ENCODE measurements at places on chromosomes 6 and 20. TPM values are rescaled to one million over a fixed set of nuclear protein-coding genes. Genes with fewer than 3 reads are reported as not detected.

Gene TBX18
- total RNA-seq: not detected

DNA sequence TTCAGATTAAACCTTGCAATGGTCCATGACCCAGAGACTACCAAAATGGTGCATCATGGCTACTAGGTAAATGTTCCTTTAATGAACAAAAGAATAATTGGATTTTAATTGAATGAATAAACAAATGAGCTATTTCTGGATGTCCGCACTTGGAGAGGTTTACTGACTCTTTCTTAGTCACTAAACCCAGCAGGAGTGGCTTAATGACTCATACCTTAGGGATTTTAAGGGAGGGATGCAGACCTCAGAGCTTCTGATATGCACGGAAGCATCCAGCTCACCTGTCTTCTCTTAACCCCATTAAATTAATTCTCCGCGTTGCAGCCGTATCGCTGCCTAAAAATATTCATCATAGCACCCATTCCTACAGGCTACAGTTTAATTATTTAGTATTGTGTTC is 970.0 kb upstream of the SLC35B3 start:
- no peaks in the 10 kb centered on the region for H3K27me3 ChIP-seq
- peak overlapping the region; percentile 38 for H3K4me3 ChIP-seq
- DNase-seq: peak; percentile 95
- H3K27ac ChIP-seq: peak overlapping the region; percentile 97

GRCh38 chr20:17525650-17526049 is 5.5 kb downstream of the BFSP1 start:
- H3K27ac ChIP-seq: no peak overlapping the region
- peaks cover 4% of the 10 kb centered on the region for H3K4me1 ChIP-seq
- H3K27me3 ChIP-seq: no peaks in the 10 kb centered on the region
- H3K4me3 ChIP-seq: no peak overlapping the region
- DNase-seq: peak; percentile 56

Gene FRMD1
- total RNA-seq: not detected

DNA sequence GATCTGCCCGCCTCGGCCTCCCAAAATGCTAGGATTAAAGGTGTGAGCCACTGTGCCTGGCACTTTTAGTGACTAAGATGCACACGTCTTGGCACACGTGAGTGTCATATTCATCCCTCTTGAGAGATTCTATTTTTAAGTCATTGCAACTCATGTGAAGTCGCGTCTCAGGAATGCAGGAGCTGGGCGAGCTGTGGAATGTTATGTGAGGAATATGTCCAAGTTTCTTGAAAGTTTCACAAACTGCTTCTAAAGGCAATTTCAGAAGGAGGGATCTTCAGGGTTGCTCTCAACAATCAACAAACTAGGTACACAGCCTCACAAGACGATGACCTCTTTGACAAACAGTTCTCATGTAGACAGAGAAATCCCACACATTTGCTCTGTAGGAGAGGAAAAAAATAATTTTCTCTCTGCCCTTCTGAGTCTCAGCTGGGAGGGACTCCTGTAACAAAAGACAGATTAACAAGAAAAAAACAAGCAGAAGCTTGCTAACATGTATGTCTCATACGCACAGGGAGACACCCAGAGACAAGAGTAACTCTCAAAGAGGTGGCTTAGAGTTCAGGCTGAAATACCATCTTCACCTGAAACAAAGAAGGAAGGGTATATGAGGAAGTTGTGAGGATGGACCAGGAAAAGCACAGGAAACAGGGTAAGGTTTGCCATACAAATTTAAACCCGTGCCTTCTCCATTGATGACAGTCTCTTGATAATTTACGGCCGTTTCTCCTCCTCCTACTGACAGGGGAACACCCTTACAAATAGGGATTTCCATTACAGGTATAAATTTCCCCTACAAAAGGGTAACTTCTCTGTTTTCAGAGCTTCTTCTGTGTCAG is 45.3 kb upstream of the FAM50B start:
- no peaks in the 10 kb centered on the region for H3K27me3 ChIP-seq
- no peak overlapping the region for H3K4me3 ChIP-seq
- H3K4me1 ChIP-seq: peaks cover 51% of the 10 kb centered on the region
- peak overlapping the region; percentile 39 for H3K27ac ChIP-seq
- DNase-seq: peak; percentile 78
- H3K36me3 ChIP-seq: no peaks in the 10 kb centered on the region

- H3K4me1 ChIP-seq: no peaks in the 10 kb centered on the region
- H3K36me3 ChIP-seq: no peaks in the 10 kb centered on the region
- peak; percentile 28 for DNase-seq
- H3K4me3 ChIP-seq: peak overlapping the region; percentile 67
- H3K27ac ChIP-seq: peak overlapping the region; percentile 47
- H3K27me3 ChIP-seq: no peaks in the 10 kb centered on the region
Observed at GRCh38 chr6:27829453-27830211, 82.6 kb downstream of the OR2B2 start.

Gene CBFA2T2
- total RNA-seq: 9.7 TPM

Gene LIN28B
- 0.11 TPM for total RNA-seq

DNA sequence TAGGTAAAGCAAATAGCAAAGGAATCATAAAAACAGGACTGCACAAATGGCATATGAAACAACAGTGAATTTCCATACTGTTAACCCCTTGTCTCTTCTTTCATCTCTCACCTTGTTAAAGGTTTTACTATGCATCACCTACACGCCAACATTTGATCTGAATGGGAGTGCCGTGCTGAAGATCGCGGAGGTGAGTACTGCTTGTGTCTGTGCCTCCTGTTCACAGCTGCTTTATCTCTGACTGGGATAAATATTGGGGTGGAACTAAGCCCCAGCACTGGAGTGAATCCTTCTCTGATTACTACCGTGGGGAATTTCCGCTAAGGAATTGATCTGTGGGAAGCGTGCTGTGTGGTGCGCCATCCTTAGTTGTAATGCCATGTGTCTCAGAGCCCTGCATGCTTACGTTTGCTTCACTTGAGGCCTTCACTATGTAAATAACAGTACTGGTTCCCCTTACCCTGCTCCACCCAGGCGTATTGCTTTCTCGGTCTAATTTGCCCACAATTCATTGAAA is 11.4 kb upstream of the PBOV1 start:
- peak overlapping the region; percentile 97 for H3K27ac ChIP-seq
- no peaks in the 10 kb centered on the region for H3K36me3 ChIP-seq
- no peak overlapping the region for H3K4me3 ChIP-seq
- H3K4me1 ChIP-seq: peaks cover 62% of the 10 kb centered on the region

Gene MAS1
- total RNA-seq: not detected

DNA sequence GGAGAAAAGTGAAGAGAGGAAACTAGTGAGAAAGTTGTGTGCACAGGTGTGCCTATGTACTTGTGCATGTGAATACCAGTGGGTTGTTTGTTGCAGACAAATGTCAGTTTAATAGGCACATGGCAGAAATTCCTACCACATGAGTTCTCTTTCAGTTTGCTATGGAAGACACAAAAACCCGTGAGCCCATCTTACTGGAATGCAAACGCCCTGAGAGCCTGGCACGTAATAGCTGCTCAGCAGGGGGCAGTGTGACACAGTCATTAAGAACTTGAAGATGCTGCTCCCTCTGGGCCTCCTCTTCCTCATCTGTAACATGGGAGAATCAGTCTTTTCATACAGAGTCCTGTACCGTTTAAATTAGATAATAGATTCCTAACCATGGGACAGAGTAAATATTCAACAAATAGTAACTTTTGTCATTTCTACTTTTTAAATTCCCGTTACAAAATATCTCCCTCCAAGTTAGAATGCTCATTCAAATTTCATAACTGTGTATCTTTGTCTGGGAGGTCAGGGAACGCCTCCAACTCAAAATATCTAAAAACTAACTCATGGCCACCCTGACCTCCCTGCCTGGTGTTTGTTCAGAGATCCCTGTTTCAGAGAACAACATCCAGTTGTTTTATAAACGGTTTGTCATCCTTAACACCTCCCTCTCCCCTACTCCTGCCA is 802.9 kb downstream of the MAFB start:
- H3K27me3 ChIP-seq: no peaks in the 10 kb centered on the region
- H3K27ac ChIP-seq: no peak overlapping the region
- H3K4me3 ChIP-seq: no peak overlapping the region
- no peaks in the 10 kb centered on the region for H3K4me1 ChIP-seq
- peak; percentile 13 for DNase-seq
- no peaks in the 10 kb centered on the region for H3K36me3 ChIP-seq

Gene HMGN3
- total RNA-seq: 101 TPM
